ENCODE measurements at places on chromosomes 4 and X. TPM values are rescaled to one million over a fixed set of nuclear protein-coding genes. Genes with fewer than 3 reads are reported as not detected.

DNA sequence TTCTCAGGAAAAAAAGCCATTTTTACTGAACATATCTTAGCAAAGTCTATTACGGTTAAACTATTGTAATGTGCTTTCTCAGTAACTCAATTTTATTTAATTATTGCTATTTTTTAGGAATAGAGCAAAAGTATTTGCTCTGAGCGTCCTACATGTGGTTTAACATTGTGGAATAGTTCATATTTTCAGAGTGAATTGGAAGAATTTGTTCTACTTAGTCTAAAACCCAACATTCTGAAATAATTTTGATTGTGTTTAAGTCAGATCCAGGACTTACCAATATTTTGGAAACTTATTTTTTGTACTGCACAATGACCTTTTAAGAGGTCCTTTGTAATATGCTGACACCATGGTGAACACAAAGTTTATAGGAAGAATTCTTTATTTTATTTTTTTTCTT, 27.2 kb downstream of the CXCL1 start:
- no peak for DNase-seq

- DNase-seq = no peak
Observed at GRCh38 chr4:114807759-114808404, 209.3 kb downstream of the UGT8 start.

DNA sequence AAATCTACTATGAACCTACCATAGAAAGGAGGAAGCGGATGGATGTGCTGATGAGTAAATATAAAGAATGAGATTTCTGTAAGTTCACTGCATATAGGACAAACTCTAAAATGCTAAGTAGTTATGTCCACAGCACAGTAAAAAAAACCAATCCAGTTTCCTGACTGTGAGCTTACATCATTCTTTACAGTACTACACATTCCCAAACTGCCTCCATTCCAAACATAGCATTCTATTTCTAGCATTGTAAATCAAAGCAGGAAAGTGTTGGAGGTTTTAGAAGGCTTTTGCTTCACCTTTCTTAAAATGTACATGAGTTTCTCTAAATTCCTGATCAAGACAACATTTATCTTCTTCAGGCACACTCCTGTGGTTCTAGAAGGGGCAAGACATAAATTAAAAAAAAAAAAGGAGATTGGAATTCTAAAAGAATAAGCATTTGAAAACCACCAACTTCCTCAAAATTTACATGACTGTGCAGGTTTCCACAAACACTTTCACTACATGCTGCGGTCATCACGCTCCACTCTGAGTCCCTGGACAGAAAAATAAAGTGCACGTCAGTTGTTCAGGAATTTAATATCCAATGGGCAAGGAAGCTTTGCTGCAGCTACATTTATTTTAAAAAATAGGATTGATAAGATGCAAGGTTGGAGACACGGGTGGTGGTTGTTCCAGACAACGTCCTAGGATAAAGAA, 297.6 kb upstream of the STS start:
- no peak for DNase-seq

DNA sequence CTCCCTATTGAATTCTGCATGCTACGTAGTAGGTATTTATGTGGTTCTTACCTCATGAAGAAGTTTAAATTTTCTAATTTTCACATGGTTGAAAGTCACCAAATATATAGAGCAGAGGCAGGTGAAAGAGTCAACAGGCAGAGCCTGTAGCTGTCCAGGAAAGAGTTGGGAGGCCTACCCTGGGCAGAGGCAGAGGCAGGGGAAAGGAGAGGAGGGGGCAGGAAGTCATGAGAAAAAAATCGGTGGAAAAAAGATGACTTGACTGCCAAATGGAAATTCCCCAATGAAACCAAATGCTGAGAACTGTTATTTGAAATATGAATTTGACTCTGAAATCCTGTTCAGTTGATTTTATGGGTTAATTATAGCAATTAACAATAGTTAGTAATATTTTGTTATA, 23.1 kb upstream of the GPR34 start:
- DNase-seq = no peak

GRCh38 chr4:133464311-133464710, 315.2 kb downstream of the PCDH10 start:
- peak; percentile 14 for DNase-seq

Gene GC
- polyA plus RNA-seq = 0.21 TPM

Gene FAM184B
- 0.50 TPM for polyA plus RNA-seq

Gene TCEANC
- polyA plus RNA-seq = 4.8 TPM

Gene TRIML2
- polyA plus RNA-seq = not detected

Gene FDCSP
- 0.56 TPM for polyA plus RNA-seq

Data from renal pelvis (tissue), 12 donors.